ENCODE measurements at places on chromosomes 3 and 15.

DNA sequence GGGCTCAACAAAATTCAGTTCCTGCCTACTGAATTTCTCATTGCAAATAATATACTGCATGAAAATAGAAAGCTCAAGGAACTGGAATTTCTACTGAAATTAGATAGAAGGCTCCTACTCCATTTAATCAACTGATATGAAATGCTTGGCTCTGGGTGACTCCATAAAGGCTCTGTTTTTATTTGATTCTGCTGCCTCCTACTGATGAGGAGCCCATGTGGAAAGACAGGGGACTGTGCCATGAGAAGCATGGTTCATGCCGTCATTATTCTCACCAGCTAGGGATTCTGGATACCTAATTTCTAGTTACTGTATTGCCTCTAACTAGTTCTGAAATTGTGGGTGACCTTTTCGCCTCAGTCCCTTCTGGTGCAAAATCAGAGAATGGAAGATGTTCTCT is 366.2 kb upstream of the DPH6 start:
- DNase-seq, result no peak

- DNase-seq, result no peak
These were observed 54.7 kb downstream of the FAM98B start for GRCh38 chr15:38508647-38509046.

GRCh38 chr3:13163848-13164382 is 90.7 kb upstream of the IQSEC1 start:
- no peak for DNase-seq

- no peak for DNase-seq
These were observed 16.0 kb downstream of the C15orf62 start for GRCh38 chr15:40785814-40786213.

- DNase-seq, result no peak
These were observed 3.1 kb downstream of the HMCES start for GRCh38 chr3:129281726-129282125.

DNA sequence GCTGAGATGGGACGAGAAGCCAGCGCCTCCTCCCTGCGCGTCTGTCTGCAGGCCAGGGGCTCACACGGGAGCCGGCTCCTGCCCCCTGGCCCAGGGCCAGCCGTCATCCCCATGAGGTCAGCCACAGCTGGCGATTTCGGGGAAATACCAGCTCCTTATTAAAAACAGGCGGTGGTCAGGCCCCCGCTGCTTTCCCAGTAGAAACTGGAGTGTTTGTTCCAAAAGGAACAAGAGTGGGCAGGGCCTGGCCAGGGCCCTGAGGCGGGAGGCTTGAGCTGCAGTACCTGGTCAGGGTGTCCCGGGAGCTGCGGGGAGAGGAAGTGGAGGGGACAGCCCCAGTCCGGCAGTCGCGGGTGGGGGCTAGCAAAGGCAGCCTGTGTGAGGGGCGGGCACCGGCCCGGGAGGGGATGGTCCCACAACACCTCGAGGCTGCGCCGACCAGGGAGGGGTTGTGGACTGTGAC is 17.8 kb downstream of the MYL3 start:
- peak; percentile 29 for DNase-seq

GRCh38 chr3:182083112-182083511 is 371.4 kb downstream of the SOX2 start:
- no peak for DNase-seq

DNA sequence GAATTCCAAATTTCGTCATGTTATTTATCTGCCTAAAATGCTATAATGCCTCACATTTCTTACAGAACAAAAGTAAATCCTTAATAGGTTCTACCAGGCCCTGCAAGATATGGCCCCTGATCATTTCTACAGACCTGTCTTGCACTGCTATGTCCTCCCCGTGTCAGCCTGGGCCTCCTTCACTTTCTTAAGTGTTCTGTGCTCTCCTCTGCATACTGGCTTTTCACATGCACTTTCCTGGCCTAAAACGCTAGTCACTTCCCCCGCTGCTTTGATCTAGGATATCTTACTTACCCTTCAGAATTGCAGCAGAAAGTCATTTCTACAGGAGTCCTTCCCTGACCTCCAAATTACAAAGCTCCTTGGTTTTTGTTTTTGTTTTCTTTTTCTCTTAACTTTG is 551.3 kb downstream of the NSUN3 start:
- no peak for DNase-seq

- no peak for DNase-seq
These were observed 115.9 kb downstream of the EEFSEC start for GRCh38 chr3:128269006-128269775.

DNA sequence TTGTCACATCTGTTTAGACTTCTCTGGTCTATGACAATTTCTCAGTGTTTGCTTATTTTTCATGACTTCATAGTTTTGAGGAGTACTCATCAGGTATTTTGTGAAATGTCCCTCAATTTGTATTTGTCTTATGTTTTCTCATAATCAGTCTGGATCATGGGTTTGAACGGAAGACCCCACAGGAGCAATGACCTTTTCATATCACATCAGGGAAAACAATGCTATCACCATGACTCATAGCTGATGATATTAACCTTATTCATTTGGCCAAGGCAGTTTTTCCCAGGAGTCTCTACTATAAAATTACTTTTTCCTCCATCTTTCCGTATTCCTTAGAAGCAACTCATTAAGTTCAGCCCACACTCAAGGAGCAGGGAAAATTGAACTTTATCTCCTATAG is 32.7 kb downstream of the AADACL2 start:
- DNase-seq, result no peak

GRCh38 chr15:99365242-99365641 is 114.0 kb downstream of the LRRC28 start:
- DNase-seq, result no peak

DNA sequence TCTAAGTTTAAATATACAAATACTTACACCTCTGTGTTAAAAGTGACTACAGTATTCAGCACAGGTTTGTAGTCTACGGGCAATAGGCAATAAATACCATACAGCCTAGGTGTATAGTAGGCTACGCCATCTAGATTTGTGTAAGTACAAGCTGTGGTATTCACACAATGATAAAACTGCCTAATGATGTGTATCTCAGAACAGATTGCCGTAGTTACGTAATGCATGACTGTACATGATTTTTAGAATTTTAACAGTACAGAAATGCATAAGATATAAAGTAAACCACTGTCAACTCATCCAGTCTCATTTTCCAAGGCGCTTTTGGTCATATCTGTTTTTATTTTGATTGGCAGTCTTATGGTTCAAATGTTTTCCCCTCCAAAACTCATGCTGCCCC is 365.7 kb downstream of the CTNNB1 start:
- DNase-seq, result no peak

DNA sequence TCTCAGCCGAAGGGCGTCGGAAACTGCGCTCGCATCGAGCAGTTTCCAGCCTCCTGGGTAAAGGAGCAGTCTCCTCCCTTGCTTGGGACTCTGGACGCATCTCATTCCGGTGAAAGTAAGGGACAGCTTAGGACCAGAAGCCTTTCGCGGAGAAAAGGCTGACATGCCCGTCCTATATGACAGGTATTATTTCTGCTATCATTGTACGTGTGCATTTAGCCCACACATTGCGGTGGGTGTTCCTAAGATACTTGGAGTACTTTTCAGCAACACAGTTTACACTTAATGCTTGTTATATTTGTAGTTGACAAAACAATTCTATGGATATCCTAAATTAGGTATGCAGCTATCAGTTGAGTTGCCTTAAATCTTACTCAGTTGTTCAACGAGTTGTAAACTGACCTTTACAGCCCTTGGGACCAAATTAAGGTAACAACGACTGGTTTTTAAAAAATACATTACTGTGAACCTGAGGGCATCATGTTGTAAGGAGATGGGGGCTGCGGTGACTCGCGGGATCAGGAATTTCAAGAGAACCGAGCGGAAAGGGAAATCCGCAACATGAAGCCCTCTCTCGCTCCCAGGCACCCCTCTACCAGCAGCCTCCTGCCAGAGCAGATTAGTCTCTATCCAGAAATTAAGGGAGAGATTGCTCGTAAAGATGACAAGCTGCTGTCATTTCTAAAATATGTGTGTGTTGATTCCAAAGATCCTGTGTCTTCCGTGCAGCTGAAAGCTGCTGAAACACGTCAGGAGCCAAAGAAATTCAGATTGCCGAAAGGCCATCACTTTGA is 632 bp upstream of the COPS2 start:
- no peak for DNase-seq

GRCh38 chr3:75180945-75181298 is 483.2 kb upstream of the FRG2C start:
- no peak for DNase-seq

DNA sequence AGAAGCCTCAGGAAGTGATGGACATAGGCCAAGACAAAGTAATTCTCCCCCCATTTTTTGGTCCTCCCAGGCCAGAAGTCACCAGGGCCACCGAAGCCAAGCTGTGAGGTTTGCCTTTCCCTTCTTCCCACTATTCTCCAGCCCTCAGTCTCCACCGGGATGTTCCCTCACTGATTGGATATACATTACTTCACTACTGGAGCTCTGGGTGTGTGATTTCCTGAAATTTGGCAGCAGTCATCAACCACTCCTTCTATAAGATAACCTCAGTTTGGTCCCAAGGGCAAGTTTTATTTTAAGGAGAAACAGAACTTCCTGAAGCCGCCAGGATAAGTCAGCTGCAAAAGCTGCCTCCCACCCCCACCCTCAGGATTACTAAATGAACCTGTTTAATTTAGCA is 11.3 kb downstream of the SLCO2A1 start:
- no peak for DNase-seq

DNA sequence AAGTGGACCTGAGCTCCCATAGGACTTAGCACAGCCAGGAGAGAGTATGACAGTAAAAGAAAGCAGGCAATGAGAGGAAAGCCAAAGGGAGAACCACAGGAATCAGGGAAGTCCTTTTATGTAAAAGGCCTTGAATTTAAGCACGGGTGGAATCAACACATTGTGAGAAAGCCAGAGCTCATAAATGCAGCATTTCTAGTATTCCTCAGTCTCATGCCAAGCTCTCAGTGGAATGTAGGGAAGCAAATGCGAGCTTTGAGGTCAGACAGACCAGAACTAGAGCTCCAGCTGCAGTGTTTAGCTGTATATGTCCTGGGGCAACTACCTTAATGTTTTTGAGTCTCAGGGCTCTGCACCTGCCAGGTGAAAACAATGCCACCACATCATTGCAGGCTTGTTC is 132.1 kb upstream of the TRIM42 start:
- no peak for DNase-seq

GRCh38 chr3:133490468-133491351 is 82.8 kb upstream of the CDV3 start:
- DNase-seq, result no peak

DNA sequence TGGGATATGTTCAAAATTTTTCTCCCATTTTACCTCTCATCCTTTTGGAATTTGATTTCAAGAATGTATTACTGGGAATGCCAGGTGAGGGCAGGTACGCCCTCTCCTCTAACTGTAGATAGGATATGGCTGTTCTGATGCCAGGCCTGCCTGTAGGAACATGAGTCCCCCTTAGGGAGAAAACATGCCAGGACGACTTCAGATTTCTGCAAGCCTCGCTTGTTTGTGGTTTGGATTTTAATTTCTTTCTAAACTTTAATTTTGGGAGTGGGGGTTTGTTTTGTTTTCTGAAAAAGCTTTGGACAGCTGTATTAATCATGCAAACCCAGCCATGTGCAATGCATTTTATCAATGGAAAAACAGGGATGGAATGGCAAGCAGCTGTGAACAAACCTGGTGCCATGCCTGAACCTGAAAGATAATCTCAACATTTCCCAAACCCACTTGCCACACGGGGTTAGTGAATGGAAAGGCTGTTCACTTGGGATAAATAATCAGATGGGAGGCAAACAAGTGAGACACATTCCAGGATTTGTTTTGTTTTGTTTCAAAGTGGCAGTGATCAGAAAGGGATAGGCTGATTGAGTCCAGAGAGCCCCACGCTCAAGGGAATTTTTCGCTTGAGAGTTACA is 207.6 kb downstream of the GAP43 start:
- DNase-seq, result no peak

DNA sequence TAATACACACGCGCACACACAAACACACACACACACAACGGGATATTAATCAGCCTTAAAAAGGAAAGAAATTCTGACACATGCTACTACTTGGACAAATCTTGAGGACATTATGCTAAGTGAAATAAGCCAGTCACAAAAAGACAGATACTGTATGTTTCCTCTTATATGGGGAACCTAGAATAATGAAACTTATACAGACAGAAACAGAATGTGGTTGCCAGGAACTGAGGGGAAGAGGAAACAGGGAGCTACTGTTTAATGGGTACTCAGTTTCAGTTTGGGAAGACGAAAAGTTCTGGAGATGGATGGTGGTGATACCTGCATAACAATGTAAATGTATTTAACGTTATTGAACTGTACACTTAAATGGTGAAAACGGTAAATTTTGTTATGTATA is 20.2 kb downstream of the ICE2 start:
- no peak for DNase-seq

DNA sequence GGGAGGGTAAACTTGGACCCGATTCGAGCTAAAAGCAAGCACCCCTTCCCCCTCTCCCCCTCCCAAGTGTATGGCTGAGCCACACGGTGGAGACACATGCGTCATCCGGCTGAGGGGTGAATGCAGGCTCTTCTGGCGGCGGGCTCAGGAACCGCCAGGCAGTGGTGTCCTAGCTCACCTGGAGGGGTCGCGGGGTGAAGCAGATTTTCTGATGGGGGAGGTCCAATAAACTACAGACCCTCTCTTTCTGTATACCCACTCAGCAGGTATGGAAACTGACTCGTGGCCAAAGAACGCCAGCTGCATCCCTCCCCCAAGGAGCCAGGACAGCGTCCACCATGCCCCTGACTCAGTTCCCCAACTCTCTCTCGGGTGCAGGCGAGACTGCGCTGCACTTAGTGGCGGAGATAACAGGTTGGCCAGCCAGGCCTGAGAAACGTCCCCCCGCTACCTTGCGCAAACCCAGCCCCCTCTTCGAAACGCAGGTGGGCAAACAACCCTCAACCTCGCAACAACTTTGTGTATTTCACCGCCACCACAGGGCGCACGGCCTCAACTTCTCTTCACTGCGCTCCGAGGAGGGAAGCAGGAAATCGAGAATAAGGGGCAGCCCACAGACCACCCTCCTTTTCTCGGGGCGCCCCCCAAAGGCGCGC is 1.3 kb downstream of the MAGI1 start:
- DNase-seq, result no peak

DNA sequence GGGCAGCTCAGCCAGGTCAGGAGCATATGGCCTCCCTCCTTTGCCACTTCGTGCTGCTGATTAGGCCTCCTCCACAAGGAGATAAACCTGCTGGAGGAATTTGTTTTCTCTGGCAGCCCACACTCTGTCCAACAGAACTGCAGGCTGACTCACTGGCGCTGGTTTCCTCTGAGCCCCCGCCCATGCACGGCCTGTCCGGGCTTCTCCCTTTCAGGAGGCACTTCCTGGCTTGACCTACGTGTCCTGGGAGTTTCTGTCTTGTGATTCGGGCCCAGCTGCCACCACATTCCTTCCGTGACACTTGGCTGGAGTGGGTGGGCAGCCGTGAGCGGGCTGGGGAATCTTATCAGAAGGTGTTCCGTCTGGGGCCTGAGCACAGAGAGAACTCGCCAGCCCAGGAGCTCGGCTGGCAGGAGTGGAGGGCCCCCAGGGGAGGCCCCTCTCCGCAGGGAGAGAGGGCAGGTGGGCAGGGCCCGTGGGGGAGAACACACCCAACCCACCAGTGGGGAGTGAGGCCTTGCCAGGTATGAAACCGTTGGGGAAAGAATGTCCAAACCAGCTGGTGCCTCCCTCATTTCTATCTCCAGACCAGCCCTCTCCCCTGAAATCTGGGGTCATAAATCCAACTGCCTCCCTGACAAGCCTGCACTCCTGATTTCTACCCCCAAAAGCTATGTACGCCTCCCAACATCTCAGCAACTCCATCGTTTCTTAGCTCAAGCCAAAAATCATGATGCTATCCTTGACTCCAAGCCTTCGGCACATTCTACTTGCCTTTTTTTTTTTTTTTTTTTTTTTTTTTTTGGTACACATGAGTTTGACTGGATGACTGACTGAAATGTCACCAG is 110.6 kb upstream of the MEF2A start:
- DNase-seq, result no peak
